ENCODE measurements at places on chromosomes 11 and 22.
A peak's percentile ranks its signal among the peaks of the same experiment; 100 is the strongest.

DNA sequence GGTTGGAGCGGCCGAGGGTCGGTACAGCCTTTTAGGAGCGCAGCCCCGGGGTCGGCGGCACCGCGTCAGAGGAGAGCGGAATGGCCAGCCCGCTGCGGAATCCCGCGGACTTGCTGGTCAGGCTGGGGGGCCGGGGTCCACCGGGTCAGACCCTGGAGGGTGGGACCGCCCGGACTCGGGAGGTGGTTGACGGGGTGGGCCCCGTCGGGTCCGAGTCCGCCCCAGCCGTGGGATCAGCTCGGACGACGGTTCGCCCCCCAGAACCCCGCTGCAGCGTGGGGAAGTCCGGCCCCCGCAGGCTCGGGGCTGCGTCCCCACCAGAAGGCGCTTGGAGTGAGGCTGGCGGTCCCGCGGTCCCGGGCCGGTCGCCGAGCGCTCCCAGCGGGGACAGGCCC, 301 bp upstream of the ADM2 start:
- DNase-seq = no peak

GRCh38 chr11:111264646-111265045, 19.1 kb downstream of the POU2AF2 start:
- no peak for DNase-seq

DNA sequence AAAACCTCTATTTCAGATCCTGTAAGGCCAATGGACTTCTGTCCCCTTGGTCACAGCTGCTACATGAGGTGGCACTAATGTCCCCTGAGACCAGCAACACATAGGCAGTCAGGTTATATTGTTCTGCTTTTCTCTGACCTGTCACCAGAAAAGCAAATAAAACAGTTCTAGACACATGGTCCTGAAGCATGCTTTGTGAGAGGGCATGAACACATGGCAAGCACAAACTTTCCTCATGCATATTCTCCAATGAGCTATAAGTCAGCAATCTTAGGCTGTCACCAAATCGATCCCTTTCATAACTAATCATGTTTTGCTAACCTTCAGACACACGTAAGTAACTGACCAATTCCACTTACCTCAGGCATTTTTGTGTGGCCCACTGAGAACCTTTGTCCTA, 225.4 kb upstream of the ZC3H12C start:
- no peak for DNase-seq

DNA sequence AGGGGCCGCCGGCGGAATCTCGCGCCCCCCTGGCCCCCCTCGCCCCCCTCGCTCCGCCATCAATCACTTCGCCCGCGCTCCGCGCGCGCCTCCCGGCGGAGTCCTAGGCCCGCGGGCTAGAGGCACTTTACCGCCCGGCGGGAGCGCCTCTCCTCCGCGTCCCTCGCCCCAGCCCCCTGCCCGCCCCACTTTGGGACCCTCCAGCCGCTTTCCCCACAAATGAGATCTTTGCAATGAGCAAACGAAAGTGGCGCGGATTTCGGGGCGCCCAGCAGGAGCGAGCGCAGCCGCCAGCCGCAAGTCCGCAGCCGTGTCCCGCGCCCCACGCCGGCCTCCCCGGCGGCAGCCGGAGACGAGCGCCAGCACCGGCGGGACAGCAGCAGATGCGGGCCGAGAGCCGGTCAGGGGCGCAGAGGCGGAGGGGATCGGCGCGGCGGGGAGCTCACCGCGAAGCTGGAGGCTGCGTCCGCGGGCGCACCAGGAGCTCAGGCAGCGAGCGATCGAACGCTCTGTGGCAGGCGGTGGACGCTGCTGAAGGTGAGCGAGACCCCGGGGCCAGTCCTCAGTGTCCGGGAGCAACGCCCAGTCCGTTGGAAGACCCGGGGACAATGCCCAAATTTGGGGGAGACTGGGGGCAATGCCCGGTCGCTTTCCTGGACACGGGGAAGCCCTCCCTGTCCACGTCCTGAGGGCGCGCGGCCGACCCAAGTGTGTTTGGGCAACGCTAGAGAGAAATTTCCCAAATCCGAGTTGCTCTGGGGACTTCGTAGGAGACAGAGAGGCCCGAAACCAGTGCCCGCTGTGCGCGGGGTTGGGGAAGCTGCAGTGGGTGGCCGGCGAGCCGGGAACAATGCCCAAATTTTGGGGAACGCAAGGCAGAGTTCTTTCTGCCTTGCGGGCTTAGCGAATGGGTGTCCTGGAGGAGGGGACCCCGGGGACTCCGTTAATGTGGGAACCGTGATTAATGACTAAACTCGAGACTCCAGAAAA, 1.5 kb upstream of the IGF2 start:
- no peak for DNase-seq

DNA sequence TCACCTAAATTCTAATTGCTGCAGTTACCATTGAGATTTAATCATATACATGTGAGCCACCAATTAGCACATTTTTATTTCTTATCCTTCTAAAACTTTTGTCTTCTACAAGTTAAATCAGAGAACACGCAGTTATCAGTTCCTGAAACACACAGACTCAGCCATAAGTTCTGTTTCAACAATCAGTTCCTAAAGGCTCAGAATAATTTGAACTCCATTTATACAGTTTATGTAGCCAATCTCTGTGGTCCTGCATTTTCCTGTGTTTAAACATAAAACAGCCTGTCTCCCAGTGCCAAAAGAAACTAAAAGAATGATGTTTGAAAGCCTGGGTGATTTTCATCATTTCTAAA, 2.9 kb downstream of the PLAAT3 start:
- DNase-seq = no peak

DNA sequence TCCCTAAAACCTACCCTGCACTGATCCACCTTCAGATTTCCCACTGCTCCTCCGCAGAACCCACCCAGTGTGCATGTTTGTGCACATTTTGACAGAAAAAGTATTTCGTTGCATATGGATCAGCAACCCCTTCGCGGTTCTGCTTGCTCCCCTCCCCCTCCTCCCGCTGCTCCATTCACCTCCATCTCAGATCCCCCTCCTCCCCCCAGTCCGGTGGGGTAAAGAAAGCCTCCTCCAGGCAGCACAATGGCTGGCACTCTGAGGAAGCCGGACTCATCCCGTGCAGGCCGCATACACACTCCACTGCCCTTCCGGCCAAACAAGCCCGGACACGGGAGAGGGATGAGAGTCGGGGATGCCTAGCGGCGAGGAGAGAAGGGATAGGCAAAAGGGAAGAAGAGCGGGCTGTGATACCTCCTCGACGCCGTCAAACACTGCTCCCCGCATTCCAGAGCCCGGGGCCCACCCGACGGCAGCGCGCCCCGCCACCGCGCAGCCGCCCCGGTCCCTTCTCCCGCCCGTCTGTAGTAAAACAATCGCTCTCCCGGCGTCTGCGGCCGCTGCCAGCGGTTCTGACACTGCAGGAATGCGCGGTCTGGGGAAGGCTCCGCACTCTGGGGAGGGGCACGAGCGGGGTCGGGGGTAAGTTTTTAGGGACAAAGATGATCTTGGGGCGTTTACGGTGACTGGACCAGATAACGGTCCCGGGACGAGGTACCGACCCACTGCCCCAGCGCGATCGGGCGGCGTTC, 915 bp downstream of the FEZ1 start:
- DNase-seq = peak; percentile 26

GRCh38 chr11:36241497-36241896, 47.7 kb downstream of the COMMD9 start:
- DNase-seq = no peak
